HFFc6 (cell line): ENCODE measurements at places on chromosomes 6 and 20. TPM values are rescaled to one million over a fixed set of nuclear protein-coding genes. Genes with fewer than 3 reads are reported as not detected.

- H3K27me3 ChIP-seq: no peaks in the 10 kb centered on the region; the same call in none of the 2 replicates
- H3K27ac ChIP-seq: no peak overlapping the region
- DNase-seq: no peak
- H3K4me1 ChIP-seq: no peaks in the 10 kb centered on the region
- no peak overlapping the region for H3K4me3 ChIP-seq
These were observed 207.5 kb downstream of the ZNF217 start for GRCh38 chr20:53385941-53386767.

DNA sequence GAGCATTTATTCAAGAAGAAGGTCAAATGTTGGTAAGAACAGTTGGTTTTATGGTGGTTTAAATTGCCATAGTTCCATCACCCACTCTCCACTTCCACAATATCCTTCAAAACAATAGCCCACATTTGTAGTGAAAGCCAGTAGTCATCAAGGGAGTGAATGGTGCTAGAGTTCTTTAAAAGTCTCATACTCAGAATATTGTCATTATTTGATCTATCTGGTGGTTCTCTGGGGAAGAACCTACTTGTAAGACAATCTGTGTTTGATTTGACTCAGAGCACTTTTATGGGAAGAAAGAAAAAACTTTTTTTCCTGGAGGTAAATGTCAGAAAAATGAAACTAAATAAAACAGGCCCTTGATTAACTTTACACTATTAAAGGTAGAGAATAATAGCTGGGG lies 893.8 kb downstream of the QKI start:
- H3K36me3 ChIP-seq: no peaks in the 10 kb centered on the region
- no peaks in the 10 kb centered on the region for H3K4me1 ChIP-seq
- no peak for DNase-seq
- no peak overlapping the region for H3K27ac ChIP-seq

DNA sequence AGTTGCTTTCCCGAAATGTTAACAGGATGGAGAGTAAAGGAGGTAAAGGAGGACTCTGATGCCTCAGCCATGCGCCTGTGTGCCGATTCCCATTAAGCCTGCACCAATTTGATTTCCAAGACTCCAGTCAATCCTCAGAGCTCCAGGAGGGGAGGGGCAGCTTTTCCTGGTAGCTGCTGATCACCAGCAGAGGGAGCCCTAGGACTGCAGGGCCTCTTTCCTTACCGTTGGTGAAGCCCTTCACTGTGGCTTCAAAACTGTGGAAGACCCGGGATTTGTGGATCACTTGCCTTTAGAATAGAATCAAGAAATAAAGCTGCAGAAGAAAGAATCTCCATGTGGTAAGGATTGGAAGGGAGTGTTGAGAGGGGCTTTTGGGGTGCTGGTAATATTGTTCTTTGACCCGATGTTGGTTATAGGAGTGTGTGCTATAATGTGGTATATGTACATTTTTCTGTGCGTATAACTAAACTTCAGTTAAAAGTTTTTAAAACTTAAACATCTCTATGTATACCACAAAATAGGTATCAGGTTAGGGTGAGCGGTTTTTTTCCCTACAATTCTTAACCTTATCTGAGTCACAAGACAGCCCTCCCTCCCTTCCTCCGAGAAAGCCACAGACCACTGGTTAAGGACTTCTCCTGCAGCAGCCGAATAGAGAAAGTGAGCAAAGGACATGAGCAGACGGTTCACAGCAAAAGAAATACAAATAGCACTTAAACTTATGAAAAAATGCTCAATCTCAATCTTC lies 6.9 kb upstream of the OSER1 start:
- DNase-seq: peak; percentile 50
- H3K27ac ChIP-seq: no peak overlapping the region
- H3K36me3 ChIP-seq: no peaks in the 10 kb centered on the region
- peaks cover 11% of the 10 kb centered on the region for H3K4me1 ChIP-seq
- H3K4me3 ChIP-seq: no peak overlapping the region
- no peaks in the 10 kb centered on the region; the same call in 1 of the 2 replicates for H3K27me3 ChIP-seq

The IRF4 gene
- not detected in 3 replicates for total RNA-seq

DNA sequence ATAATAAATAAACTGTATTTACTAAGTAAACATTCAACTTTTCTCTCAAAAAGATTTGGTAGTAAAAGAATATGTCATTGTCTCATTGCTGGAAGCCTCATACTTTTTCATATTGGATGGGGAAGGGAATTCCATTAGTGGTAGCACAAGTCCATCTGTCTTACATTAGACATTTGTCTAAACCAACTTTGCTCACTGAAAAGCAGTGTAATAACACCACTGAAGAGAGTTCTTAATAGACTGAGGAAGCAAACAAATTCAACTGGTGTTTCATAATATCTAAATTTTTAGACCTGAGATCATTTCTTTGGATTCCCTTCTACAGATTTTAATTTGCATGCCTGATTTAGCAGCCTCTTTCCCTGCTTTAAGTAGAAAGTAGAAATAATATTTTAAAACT lies 62.7 kb downstream of the PLCB1 start:
- DNase-seq: no peak
- H3K36me3 ChIP-seq: peaks cover 49% of the 10 kb centered on the region
- H3K27ac ChIP-seq: no peak overlapping the region
